HuH-7 (cell line): ENCODE measurements at places on chromosomes 12 and 14.

GRCh38 chr12:19496219-19496878 is 57.1 kb downstream of the AEBP2 start:
- no peak for DNase-seq

DNA sequence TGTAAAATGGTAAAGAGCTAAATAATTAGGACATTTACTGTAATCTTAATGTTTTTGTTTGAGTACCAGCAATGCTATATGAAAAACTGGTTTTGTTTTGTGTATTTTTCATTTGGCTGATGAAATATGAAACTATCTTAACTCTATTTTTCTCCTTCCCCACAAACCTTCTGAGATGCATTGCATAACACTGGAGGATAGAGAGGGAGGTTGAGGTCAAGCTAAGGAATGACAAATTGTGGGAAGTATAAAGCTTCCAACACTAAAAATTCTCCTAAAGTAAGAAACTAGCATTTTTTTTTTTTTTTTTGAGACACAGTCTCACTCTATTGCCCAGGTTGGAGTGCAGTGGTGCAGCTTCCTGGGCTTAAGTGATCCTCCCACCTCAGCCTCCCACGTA is 31.5 kb upstream of the SRP54 start:
- DNase-seq, result no peak

DNA sequence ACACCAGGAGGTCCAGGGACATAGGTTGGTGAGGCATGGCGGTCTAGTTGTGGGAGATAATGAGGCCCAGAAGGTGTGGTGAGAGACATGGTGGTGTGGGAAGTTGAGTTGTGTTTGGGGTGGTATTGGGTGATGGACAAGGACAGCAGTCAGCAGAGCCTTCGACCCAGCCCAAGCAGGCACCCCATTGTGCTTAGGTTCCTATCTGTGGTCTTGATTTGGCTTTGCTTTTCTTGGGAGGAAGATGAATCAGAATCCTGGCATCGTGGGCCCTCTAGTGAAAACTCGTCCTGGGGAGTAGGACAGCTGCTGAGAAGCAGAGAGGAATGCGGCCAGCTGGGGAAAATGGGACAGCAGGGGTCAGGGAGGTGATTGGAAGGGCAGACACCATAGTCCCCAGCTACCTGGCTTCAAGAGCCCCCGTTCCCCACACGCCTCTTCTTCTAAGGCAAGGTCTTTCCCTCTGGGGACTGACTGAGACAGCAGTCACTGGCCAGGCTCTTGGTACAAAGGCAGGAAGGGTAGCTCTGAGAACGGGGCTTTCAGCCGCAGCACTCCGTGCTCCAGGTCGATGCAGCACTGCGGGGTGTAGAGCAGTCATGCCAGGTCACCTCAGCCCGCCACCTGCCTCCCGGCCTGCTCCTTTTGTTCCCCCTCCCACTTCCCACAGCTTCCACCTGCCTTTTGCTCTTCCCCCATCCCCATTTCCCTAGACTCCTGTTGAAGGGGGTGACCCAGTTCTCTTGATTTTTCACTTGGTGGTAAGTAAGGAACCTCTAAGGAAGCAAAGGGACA is 7.9 kb downstream of the NRIP2 start:
- DNase-seq, result no peak

- DNase-seq, result no peak
Measured at GRCh38 chr12:111761706-111762105, 5.0 kb upstream of the ALDH2 start.

DNA sequence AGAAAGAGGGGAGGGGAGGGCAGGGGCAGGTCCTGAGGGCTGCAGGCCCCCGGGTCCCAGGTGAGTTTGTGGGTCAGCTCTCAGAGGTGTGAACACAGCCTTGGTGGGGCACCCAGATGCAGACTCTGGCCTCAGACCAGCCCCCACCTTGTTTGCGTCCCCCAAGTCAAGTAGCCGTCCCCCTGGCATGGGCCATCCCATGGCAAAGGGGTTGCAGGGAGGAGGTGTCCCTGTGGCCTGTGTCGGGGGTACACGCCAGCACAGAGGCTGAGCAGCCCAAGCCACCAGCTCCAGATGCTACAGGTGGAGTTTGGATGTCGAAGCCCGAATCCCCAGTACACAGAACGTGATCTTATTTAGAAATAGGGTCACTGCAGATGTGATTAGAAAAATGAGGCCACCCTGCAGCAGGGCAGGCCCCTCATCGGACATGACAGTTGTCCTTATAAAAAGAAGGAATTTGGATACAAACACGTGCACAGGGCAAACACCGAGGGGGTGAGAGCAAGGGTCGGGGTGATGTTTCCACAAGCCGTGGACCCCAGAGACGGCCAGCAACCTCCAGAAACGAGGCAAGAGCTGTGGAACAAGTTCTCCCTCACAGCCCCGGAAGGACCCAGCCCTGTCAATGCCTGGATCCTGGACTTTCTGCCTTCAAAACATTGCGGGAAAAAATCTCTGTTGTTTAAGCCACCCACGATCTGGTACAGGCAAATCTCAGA is 141.2 kb upstream of the C14orf180 start:
- DNase-seq, result no peak

GRCh38 chr14:93732524-93732923 is 55.8 kb downstream of the PRIMA1 start:
- DNase-seq, result no peak

GRCh38 chr14:79407572-79407971 is 803.7 kb downstream of the DIO2 start:
- DNase-seq, result no peak

- DNase-seq, result peak; percentile 80
Measured at GRCh38 chr14:34462132-34462893, at the start of gene SPTSSA. TSS of gene SPTSSA (minus strand) at chr14:34462240. CDS start at chr14:34462207, 33 bp downstream.

GRCh38 chr12:44295958-44296623 is 460.2 kb downstream of the TMEM117 start:
- DNase-seq, result no peak

- DNase-seq, result no peak
Measured at GRCh38 chr14:30129807-30130206, 202.2 kb upstream of the PRKD1 start.

DNA sequence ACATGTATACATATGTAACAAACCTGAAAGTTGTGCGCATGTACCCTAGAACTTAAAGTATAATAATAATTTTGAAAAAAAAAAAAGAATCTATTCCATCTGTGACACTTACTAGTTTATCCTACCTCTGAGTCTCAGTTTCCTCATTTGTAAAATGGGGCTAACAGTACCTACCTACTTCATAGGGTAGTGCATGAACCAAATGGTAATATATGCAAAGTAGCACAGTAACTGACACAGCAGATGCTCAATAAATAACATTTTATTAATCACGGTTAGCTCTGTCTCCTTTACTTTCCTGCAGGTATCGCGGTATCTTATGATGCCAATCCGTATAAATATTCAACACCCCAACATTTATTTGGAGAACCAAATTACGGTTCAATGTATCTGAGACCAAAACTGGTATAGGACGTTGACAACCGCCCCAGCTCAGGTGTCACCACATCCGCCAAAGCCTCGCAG is 703 bp downstream of the TMED10 start:
- DNase-seq, result no peak

DNA sequence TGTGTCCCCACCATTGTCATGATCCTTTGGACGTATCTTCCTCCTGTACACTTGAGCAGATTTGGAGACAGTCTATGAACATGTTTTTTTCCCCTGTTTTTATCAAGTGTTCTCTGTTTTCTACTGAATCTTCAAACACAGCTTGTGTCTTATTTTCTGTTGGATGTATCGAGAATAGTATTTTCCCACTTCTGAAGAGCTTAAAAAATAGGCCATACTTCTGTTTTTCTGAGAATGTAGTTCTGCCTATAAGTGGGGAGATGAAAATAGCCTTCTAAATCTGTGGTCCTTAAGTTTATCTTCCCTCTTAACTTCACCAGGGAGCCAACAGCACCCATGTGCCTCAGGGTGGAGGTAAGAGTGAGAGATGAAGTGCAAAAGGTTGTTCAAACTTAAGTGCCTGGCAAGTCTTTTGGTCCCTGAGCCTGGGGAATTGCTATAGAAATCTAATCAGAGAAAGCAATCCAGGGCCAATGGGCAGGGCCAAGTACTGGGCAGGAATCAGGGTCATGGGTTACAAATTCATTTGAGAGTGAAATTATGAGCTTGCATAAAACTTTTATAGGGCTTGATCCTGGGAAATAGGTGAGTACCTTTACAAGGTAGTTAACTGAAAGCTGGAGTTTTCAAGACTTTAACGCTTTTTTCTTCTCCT is 58.9 kb downstream of the ARF6 start:
- no peak for DNase-seq

GRCh38 chr12:123645878-123646277 is 12.2 kb downstream of the GTF2H3 start:
- DNase-seq, result no peak

DNA sequence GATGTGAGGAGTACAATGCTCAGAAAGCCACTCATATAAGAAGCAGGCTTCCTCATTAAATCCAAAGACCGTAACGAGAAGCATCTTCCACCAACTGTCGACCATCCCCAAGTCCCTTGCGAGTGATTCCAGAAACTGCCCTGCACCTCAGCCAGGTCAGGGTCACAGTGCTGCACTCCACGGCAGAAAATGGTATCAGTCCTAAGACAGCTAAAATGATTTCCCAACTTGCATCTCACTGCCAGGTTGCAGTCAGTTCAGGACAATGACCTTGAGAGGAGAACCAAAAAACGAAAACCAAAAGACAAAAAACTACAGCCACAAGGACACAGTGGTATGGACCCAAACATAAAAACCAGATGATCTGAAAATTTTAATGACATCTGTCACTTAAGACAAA is 20.6 kb downstream of the SBNO1 start:
- DNase-seq, result no peak

DNA sequence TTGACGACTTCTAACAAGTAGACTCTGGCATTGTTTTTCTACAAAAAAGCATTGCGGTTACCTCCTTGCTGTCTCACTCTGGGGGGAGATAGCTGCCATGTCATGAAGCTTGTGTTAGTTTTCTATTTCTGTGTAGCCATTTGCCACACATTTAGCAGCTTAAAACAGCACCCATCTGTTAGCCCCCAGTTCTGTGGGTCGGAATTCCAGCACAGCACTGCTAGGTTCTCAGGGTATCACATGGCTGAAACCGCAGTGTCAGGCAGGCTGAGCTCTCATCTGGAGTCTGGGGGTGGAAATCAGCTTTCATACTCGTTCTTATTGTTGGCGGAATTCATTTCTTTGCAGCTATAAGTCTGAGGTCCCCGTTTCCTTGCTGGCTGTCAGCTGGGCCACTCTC is 19.9 kb upstream of the STXBP6 start:
- no peak for DNase-seq

DNA sequence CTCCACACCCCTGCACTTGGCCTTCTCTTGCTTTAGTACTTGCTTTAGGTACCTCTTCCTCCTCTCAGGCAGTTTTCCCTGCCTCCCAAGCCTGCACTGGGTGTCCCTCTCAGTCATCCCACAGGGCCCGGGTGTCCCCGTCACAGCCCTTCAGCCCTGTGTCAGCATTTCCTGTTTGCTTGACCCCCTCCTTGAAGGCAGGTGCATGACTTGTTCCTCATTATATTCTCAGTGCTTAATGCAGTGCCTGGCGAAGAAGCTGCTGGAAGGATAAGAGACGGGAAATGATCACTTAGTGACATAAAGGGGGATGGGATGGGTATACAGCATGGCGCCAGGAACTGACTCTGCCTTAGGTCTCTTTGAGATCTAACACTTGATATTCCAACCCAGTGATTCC is 61.5 kb downstream of the IQSEC3 start:
- no peak for DNase-seq

DNA sequence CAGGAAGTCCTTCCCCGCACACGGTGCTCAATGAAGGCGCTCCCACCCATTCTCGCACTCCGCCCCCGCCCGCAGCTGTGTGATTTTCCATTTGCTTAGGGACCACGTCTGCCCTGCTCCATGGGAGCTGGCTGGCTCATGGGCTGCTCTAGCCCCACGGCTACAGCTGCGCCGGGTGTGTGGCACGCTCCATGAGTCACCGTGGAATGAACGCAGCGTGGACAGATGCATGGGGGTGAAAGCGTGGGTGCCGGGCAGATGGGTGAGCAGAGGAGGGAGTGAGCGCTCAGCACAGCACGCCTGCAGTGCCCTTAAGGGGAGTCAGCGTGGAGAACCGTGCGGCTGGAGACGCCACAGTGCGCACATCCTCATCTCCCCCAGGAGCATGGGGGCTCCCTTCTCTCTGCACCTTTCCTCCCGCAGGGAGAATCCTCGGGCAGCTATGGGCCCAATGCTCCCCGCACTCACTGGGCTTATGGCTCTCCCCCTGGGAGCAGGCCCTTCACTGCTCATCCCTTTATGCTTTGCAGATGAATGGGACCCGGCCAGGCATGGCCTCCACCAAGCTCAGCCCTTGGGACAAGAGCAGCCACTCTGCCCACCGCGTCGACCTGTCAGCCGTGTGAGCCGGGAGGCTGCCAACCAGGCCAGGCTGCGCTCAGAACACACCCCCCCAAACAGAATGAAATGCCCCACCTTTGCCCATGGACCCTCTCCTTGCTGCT is 185.1 kb downstream of the ADGRD1 start:
- DNase-seq, result no peak
